ENCODE measurements at places on chromosomes 6 and 20.

- no peak for DNase-seq
Measured at GRCh38 chr6:130997061-130997753, 65.8 kb downstream of the EPB41L2 start.

GRCh38 chr20:56247954-56248782, at the start of gene MC3R:
MC3R (plus strand) TSS chr20:56248732; CDS start chr20:56248844, 112 bp downstream.
- no peak for DNase-seq

DNA sequence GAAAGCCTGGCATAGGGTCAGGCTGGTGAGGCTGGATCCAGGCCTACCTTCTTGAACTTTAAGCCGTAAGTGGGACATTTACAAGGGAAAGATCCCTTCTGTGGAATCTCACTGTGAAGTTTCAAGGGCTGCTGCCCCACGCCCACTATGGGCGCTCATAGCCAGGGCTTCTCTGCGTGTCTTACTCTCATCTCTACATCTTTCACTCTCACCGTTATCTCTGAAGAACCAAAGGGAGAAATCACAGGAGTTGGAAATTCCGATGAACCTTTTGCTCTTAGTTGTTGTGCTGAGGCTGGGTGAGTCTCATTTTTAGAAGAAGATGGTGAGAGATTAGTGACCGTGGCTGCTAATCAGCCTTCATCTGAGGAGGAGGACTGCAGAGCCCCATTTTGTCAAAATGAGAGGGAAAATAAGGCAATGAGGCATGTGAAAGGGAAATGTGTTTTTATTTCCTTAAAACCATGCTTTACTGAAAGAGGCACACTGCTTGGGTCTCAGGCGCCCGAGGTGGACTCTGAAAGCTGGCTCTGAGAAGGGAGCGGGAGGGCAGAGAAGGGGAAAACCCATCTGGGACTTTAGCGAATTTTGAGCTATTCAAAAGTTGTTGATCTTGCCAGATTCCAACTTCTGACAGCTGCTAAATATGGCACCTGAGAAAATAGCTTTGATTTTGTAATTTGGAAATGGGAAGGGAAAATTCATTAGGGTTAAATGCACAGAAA, 301.5 kb downstream of the CLIC5 start:
- no peak for DNase-seq

DNA sequence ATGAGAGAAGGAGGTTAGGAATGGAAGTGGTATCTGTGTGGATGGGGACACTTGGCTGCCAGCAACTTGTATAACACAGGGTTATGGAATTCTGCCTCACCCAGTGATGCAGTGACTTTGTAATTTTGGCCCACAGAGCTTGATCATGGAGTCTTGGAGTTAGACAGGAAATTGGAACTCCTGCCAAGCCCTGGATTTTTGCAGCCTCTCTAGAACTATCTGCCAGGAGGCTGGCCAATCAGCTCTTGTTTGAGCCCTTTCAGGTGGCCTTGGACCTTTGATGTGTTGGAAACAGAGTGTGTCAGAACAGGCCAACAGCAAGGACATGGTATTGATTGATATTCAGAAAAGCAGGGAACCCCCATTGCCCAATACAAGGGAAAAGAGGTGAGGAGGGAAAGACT, 157.7 kb upstream of the GGTLC1 start:
- DNase-seq, result no peak

- DNase-seq, result no peak
Measured at GRCh38 chr6:140225701-140226436, 851.4 kb upstream of the CITED2 start.

DNA sequence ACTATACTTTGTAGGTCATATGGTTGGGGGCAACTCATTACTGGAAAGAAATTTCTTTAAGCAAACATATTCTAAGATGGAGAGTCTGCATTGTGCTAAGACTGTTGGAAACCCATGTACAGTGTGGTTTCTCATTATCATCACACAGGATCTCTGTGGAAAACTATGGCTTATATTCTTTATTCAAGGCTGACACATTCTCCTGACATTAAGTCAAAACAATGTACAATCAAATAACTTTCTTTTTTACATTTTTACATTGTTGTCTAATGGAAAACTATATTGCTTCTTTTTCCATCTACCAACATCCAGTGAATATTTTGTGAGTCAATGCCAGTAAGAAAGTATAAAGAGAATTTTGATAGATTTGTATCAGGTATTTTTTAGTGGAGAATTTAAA, 417.6 kb downstream of the GRIK2 start:
- DNase-seq, result no peak

- DNase-seq, result no peak
Measured at GRCh38 chr6:11113038-11113437, 1.5 kb upstream of the ERVFRD-1 start.

GRCh38 chr6:12363651-12364381, 73.7 kb downstream of the EDN1 start:
- DNase-seq, result no peak

- DNase-seq, result no peak
Measured at GRCh38 chr6:74976026-74976425, 229.8 kb downstream of the COL12A1 start.

GRCh38 chr6:165692106-165692653, 29.1 kb upstream of the PDE10A start:
- no peak for DNase-seq

GRCh38 chr6:88238065-88238464, 71.9 kb upstream of the CNR1 start:
- no peak for DNase-seq

GRCh38 chr6:71402096-71402495, 113.5 kb downstream of the OGFRL1 start:
- no peak for DNase-seq

DNA sequence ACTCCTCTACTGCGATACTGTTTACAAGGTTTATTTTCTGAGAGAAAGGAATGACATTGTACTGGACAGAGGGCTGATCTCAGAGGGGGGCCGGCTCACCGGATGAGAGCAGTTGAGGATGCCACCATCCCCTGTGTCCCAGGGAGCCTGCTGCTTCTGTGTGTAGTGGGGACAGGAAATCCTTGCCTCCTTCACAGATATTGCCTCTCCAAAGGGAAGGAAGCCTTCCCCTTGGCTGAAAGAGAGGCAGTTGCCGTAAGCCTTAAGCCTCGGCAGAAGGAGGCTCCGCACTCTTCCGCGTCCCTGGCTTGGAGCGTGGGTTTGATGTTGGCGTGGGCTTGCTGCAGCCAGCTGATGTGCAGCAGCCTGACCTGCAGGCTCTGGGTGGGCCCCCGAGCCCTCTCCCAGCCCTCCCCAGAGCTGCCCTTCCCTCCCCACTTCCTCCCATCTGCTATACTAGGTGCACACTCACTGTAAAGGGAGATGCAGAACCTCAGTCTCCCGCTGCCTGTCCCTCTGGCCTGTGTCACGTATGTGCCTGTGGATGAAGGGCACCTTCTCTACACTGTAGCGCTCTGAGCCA, 45.7 kb upstream of the RPS6KA2 start:
- DNase-seq, result no peak

- DNase-seq, result no peak
Measured at GRCh38 chr6:137181891-137182653, 8.6 kb upstream of the IL22RA2 start.

DNA sequence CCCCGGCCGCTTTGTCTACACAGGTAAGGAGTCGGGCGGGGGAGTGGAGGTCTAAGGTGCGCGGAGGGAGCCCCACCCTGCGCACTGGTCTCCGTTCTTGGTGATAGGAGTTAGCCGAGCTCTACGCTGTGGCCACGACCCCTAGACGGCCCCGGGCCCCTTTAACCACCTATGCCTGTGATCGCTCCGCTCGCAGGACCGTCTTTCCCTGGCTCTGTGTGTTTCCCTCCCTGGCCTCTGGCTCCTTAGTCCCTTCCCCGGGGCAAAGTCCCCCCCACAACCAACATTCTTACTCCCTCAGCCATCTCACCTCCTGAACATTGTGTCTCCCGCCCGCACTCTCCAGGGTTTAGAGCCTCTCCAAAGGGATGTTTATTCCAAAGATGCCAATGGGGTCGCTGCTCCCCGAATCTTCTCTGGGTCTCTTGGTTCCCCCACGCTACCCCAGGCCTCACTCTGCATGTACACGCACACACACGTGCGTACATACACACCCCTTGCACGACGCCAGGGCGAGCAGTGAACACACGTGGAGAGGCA, 50.4 kb downstream of the CPXM1 start:
- DNase-seq, result no peak

- DNase-seq, result no peak
Measured at GRCh38 chr6:154502553-154502952, 7.9 kb downstream of the CNKSR3 start.

DNA sequence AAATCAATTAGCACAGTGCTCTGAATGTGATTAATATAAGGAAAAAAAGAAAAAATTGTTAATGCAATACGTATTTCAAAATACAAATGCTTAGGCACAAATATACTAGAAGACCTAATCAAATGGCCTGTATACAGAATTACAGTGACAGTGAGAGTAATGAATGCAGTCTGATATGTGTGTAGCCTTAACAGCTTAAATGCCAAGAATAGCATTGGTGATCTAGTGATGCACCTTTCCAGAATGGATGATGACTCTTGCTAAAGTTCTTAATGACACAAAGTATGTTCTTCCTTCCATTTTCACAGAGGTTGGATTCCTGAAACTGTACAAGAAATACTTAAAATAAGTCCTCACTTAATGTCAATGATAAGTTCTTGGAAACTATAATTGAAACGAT, 131.0 kb downstream of the CDKAL1 start:
- DNase-seq, result no peak

DNA sequence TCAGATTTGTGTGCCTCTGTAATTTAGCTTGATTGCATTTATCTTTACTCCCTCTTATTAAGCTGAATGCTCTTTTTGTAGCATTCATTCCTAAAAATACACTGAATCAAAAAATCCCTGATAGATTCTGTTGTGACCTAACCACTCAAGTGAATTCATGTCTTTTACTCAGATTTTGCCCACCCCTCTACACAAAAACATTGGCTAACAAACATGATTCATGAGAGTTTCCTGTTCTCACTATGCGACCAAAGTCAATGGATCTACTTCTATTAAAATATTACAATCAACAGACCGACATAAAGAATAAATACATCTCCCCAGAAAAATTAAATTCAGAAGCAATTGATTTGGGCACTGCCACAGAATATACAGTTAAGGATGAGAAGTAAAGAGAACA, 99.5 kb upstream of the THEMIS start:
- DNase-seq, result no peak

DNA sequence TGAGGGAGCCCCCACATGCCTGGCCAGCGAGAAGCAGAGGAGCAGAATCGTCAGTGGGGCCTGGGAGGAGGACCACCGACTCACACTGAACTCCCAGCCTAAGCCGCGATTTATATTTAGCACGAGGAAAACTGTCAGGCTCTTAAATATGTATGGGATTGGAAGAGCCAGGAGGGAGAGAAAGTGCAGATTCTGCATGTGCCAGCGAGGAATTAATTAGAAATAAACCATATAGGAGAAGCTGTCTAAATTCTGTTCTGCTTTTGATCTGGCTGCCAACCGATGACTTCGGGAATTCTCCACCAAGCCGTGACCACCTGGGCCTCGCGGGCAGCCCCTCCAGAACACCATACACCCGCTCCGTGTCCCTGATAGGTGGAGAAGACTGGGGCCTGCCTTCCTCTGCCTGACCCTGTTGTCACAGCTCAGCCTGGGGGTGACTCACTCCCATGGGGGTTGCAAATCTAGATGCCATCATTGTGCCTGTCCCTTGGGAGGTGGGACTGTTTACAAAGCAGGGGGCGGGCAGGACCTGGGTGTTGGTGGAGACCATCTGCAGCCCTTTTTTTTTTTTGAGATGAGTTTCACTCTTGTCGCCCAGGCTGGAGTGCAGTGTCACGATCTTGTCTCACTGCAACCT, 91.1 kb upstream of the PMEPA1 start:
- no peak for DNase-seq

DNA sequence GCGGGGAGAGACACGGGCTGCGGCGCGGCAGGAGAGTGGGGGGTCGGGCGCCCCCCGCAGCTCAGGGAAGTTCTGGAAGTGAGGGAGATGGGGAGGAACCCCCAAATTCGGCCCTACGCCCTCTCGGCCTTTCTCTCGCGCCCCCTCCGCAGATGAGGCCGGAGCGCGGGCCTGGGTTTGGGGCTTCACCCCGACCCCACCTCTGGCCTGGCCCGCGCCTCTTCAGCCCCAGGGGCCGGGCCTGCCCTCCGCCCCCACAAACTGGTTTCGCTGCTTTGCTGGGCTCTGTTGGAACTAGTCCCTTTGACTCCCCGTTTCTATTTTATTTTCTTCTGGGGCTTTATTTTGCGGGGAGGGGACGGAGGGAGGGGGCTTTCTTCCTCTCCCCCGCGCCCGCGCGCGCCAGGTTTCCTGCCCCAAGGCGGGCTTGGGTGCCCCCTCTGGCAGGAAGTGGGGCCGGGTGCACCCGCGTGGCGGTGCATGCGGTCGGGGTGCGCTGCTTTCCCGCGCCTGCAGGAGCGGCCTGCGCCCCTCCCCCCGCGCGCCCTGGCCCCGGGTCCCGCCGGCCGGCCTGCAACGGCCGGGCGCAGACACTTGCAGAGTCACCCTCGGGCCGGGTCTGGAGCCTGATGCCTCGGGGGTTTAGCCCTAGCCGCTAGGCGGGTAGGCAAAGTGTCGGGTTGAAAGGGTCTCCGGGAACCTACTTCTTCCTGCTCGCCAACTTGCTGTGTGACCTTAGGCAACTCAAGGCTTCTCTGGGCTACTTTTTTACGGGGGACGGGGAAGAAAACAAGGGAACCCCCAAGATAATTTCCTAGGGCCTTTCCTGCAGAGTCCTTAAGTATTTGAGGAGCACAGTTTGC, 1.3 kb downstream of the HMGA1 start:
- peak; percentile 67 for DNase-seq

- DNase-seq, result no peak
Measured at GRCh38 chr6:170040115-170040500, 250.8 kb downstream of the DLL1 start.

GRCh38 chr20:63360850-63361518, at the start of gene CHRNA4:
CHRNA4 (minus strand) TSS chr20:63361349; CDS start chr20:63361165, 184 bp downstream.
- DNase-seq, result no peak

DNA sequence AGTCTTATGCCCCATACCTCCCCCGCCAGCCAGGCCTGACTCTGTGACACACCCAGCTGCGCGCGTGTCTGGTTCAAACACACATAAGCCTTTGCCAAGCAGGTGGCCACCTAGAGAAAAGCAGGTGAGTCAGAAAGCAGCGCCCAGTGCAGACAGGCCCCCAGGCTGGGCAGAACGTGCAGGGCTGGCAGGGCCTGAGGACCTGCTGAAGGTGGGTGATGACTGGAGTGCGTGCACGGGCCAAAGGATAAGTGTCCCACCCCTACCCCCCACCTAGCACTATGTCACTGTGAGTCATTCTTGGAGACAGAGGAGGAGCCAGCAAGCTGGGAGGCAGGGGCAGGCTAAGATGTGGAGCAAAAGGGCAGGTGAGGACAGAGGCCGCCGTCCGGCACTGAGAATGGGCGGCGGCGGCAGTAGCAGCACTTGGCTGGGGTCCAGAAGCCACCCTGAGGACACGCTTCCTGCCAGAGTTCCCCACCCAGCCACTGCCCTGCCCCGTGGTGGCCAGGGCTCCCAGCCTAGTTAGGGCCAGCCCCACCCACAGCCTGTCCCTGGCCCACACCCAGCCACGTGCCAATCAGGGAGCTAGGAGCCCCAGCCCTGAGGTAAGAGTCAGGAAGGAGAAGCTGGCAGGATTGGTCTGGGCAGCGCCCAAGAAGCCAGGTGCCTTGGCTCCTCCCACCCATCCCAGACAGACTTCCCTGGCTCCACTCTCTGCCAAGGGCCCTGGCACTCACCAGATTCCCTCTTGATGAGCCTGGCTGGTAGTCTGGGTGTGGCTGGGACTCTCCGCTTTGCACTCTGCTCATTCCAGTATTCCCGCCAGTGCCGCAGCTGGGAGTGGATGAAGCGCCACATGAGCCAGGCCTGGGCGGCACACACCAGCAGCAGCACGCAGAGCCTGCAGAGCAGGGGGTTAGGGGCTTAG, 72.7 kb downstream of the TRAM2 start:
- DNase-seq, result no peak

Measured in T-cell (primary cell).